ENCODE measurements at places on chromosomes 12 and 14.

- no peak for DNase-seq
Measured at GRCh38 chr14:100149851-100150611, 9.4 kb downstream of the DEGS2 start.

GRCh38 chr14:105059925-105060565 lies 5.2 kb downstream of the GPR132 start:
- DNase-seq, result no peak

GRCh38 chr12:110247340-110248095 lies 33.5 kb upstream of the ATP2A2 start:
- DNase-seq, result no peak

DNA sequence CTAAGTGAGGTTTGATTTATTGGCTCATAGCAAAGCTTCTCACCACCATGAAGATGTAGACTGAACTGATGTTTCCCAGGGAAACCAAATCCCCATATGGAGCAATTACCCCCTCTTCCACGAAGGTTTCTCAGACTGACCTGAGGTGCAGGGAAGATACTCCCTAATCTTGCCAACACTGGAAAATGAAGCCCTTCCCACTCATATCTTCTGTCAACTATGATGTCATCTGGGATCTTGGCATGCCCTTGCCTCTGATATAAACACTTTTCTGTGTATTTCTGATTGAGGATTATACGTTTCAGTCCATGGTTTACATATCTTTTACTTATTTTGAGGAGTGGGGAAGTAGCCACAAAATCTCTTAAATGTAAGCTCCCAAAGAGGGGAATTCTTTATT lies 14.1 kb upstream of the CISTR start:
- DNase-seq, result no peak

DNA sequence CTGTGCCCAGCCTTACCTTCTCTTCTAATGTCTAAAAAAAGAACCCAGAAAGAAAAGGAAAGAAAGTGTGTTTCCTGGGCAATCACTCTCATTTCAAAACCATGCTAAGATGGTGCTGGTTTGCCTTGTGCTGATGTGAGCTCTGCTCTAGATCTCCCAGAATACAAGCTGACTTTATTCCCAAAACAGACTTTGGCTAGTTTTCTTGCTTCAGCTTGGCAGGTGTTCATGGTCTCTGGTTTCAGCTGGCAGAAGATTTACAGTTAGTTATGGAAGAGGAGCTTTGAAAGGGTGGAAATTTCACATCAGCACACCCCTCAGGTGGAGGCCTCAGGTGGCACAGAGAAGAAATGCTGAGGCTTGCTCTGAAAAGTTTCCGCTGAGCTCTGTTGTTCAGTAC lies 34.4 kb downstream of the PPP1R36 start:
- no peak for DNase-seq

DNA sequence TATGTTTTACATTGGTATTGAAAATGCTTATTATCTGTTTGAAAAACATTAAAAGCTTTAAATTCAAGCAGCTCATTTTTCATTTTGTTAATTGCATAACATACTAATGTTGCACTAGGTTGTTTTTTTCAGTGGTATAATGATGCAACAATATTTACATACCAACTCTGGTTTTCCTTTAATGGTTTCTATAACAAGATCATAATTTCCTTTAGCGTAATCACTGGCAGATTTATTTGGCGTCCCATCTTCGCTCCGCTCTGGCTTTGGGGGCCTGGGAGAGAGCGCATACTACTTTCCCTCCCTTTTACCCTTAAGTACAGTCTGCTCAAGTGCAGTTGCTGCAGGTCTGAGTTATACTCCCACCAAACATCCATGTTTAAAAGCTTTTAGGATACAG lies 574.1 kb downstream of the PRKD1 start:
- DNase-seq, result no peak

DNA sequence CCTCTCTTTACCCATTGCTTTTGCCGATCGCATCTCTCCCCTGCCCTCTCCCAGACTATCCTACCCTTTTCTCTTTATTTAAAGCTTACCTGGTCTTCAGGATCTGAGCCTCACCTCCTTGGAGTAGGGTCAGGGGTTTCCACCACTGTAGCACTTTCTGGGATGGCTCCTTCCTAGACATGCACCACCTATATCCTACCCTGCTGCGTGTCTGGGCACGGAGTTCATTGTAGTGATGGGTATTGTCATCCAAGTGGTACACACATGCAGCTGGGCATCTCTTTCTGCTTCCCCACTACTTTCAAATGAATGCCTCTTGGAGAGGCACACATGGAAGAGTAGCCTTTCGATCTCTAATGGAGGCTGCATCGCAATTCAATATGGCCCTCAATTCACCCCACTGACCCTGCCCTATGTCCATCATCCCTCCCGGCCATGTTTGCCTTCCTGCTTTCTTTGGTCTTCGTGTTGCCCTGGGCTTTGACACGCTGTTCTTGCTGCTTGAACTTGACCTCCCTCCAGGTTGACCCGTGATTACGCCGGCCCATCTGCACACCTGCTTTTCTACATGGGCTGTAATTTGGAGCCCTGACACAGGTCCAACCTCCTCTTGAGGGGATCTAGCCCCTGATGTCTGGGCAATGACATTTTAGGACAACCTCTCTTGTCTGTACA lies 10.9 kb downstream of the SERPINA11 start:
- DNase-seq, result no peak

- peak; percentile 46 for DNase-seq
Measured at GRCh38 chr12:64240781-64241180, 18.7 kb upstream of the KICS2 start.

DNA sequence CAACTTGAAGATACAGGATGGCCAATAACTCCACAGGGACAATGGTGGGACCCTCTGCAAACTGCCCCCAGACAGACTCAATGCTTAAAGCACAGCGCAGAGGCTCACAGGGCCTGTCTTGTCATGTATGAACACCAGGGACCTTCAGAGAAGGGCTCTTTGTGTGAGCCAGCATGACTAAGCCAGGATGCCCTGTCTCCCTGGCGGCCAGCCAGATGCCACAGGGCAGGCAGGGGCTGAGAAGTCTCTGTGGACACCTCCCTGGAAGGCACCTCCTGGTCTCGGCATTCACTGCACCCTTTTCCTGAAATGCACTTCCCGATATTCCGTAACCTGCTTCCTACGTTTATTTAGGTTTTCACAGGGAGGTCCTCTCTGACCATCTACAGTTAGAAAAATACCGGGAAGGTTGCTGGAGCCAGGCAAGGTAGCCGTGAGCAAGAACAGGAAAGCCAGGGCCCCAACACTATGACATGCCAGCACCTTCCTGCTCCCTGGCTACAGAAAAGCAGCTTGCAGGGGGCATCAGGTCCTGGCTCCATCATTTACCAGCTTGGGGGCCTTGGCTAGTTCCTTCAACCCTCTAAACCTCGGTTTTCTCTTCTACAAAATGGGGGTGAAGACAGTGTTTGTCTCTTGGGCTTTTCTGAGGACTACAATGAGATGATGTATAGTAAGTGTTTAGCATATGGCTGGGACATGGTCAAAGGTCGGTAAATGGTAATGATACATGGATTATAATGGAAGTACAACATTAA lies 65.0 kb downstream of the PITPNM2 start:
- DNase-seq, result peak; percentile 36

GRCh38 chr12:84497819-84498218 lies 414.8 kb downstream of the SLC6A15 start:
- DNase-seq, result no peak

GRCh38 chr12:45509621-45510020 lies 219.9 kb upstream of the ARID2 start:
- DNase-seq, result no peak

- DNase-seq, result peak; percentile 95
Measured at GRCh38 chr12:12899530-12900380, 8.4 kb downstream of the GPRC5A start.

DNA sequence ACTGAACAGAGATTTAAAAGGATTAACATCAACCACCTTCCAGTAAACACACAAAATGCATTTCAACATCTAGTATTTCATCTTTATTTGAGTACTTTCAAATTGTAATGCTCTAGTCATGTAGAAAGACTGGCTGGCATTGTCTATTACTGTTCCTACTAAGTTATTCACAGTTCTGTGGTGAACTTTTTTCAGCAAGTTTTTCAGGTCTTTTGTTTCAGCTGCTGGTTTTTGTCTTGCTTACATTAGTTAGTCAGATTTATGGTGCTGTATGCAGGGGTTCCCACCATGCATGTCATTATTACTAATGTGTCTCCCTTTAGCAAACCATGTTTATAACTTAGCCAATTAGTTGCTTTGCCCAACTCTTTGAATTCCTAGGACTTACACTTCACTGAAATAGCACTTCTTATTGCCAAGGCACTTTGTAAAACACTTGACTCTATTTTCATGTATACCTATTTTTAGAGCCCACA lies 253.4 kb upstream of the KITLG start:
- DNase-seq, result peak; percentile 66

DNA sequence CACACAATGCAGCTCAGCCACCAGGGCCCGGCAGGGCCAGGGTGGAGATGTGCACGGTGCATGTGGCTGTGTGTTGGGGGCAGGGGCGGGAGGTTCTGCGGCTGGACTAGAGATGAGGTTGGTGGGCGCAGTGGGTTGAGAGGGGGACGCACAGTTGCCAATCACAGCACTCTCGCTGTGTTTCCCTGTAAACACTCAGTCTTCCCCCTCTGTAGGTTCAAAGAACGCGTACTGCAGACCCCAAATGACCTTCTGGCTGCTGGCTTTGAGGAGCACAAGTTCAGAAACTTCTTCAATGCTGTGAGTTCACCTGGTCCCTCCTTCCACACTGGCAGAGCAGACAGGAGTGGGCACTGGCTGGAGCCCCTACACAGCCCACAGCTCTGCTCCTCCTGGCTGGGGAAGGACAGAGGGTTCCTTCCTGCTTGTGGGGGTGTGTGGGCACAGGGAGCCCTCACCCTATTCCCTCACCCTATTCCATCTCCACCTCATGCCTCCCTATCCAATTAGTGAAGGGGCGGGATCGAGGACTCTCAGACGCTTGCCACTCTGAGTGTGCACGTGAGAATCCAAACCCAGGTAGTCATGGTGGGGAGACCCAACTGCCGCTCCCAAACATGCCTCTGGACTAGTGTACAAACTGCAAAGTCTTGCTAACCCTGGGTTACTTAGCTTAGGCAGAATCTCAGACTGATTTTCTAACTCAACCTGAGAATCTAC lies 17.8 kb downstream of the OTUB2 start:
- no peak for DNase-seq

DNA sequence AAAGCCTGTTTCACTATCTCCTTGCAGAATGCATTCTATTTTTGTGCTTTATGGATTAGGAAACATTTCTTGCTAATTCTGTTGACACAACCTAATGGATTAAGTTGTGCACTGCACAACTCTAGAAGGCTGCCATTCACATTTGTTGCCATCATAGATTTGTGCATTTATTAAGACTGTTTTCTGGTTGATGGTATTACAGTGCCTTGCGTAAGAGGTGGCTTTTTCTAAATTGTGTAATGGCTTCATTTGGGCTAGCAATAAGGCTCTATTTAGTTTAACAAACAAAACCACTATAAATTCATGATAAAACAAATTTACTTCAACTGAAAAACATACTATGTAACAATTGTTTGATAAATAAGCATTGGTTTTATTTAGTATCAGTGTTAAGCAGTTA lies 175.9 kb downstream of the TRHDE start:
- peak; percentile 11 for DNase-seq

- DNase-seq, result no peak
Measured at GRCh38 chr12:3684449-3685051, 68.4 kb downstream of the CRACR2A start.

- no peak for DNase-seq
Measured at GRCh38 chr14:23033251-23033727, 1.4 kb downstream of the PSMB5 start.

- DNase-seq, result no peak
Measured at GRCh38 chr14:68367536-68367935, 425.3 kb downstream of the ZFP36L1 start.

DNA sequence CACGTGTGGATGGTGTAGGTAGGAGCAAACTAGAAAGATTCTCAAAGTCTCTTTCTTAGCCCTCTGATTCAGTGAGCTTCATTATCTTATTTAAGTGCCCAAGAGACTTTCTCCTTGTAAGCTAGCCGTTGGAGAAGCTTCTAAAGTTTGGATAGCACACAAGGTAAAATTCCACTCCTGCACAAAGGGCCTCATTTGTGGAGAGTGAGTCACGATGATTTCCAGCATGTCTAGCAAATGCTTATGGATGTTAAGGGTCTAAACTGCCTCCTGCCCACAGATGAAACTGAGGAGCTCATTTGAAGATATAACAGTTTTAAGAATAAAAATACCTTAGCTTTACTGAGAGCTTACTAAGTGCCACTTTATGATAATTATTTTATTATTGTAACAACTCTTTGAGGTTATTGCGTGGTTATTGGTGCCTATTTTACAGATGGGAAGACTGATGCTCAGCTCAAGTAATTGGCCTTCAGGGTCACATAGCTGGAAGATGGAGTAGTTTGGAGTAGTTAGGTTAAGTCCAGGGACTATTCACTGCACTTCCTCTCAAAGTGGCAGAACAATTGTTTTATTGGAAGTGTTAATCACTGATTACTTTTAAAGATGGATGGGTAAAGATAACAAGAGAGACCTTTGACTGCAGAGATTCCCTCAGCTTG lies 78.7 kb upstream of the HIF1A start:
- DNase-seq, result peak; percentile 82

GRCh38 chr12:15757553-15758255 lies 31.5 kb downstream of the EPS8 start:
- DNase-seq, result peak; percentile 91

- no peak for DNase-seq
Measured at GRCh38 chr12:2934371-2934770, 24.8 kb upstream of the TEAD4 start.

DNA sequence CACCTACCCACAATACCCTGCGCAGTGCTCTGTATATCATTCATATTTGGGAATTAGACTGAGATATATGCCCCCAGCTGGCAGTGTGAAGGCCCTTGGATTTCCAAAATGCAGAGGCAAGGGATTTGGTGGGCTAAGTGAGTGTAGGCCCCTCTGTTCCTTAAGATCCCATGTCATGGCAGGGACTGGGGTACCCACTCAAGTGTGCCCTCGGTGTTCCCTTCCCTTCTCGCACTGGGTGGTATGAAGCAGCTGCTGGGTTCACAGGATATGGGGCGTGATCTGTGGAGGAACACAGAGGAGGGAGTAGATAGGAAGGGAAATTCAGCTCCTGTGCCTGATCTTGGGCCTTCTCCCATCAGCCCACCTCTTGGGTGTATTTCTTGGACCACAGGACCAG lies 63.1 kb upstream of the VASH1 start:
- no peak for DNase-seq

DNA sequence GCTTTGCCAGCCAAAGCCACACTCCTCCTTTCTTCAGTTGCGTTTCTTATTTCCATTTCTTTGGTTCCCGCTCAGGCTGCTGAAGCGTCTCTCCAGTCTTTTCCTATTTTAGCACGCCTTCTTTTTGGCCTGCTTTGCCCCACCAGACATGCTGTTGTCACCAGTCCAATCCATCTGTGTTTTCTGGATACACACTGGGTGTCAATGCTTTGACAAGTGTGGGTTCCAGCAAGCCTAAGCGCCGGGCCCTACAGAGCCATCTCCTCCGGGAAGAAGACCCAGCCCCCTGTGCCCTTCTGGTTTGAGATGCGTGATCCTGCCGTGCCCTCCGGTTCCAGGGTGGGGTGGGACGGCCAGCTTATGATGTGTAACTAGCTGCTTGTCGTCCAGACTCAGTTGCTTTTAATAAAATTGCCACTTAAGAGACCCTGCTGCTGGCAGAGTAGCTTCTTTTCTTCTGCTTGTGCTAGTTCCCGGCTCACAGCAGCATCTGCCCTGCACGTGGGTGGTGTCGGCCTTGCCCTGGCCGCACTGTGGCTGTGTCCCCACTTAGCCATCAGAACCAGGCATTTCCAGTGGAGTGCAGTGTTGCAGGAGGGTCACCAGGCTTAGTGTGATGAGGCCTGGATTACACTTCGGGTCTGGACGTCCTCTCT lies 29.7 kb downstream of the EML1 start:
- DNase-seq, result no peak

Data from AG10803 (cell line).